ENCODE measurements at places on chromosomes 6 and 20.

- no peaks in the 10 kb centered on the region for H3K27me3 ChIP-seq
- H3K4me1 ChIP-seq, result no peaks in the 10 kb centered on the region
- no peak overlapping the region for H3K4me3 ChIP-seq
- H3K27ac ChIP-seq, result no peak overlapping the region
- no peaks in the 10 kb centered on the region for H3K36me3 ChIP-seq
Observed at GRCh38 chr6:168825226-168826077, 384.5 kb downstream of the SMOC2 start.

DNA sequence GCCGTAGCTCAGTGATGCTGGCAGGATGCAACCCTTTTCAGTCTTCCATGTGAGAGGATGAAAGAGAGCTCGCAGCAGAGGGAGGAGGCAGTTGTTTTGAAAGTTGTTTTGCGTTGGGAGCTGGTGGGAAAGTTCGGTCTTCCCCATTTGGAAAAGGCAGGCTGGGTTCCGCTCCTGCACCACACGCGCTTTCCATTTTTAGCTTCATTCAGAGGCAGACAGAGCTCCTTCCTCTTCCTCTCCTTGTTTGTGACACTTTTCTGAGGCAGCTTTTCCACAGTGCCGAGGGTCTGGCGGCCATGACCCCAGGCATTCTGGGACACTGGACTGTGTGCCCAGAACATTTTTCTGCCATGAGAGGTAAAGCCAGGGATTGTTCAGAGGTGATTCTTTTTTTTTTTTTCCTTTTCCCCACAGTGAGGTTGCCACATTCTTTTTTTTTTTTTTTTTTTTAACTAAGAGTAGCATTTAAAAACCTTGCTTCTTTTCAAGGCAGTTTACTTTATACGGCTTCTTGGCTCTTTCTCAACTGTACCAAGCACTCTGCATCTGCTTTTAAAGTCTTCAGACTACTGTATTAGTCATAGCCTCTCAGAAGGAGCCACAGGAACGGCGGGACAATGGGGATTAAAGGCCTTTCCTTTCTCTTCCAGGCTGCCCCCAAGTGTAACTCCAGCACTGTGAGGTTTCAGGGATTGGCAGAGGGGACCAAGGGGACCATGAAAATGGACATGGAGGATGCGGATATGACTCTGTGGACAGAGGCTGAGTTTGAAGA, 1.6 kb downstream of the PRDM1 start:
- H3K27me3 ChIP-seq, result peaks cover 2% of the 10 kb centered on the region
- peak overlapping the region; percentile 90 for H3K4me3 ChIP-seq
- no peak for DNase-seq
- H3K4me1 ChIP-seq, result peaks cover 78% of the 10 kb centered on the region
- peaks cover 52% of the 10 kb centered on the region for H3K36me3 ChIP-seq

DNA sequence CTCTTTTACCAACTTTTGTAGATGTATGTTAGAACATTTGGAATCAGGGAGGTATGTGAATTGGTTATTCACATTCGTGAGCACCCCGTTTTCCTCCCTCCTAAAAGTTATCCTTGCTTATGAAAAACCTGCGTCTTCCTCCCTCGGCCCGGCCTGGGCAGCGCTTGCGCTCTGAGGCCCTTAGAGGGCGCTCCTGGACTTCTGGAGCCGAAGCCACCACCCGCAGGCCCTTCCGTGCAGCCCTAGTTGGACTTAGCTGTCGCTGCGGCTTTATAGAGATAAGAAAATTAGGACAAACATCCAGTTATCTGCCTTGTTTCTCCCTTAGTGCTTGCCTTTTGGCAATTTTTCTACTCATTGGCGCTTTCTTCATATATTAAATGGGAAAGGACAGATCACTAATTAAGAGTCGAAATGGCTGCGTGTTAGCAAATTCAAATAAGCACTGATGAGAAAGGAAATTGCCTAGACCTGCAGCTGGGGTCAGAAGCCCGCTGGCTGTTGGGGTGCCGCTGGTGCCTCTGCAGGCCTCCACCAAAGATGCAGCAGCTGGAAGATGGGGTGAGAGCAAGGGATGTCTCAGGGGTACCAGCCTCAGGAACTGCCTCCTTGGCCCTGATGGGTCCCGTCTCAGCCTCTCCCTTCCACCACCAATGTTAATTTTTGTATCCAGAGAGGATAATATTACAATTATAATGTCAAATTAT, 5.2 kb downstream of the FNDC1 start:
- peaks cover 46% of the 10 kb centered on the region for H3K27me3 ChIP-seq
- H3K4me3 ChIP-seq, result no peak overlapping the region
- DNase-seq, result peak; percentile 82
- H3K27ac ChIP-seq, result no peak overlapping the region
- peaks cover 10% of the 10 kb centered on the region for H3K4me1 ChIP-seq

DNA sequence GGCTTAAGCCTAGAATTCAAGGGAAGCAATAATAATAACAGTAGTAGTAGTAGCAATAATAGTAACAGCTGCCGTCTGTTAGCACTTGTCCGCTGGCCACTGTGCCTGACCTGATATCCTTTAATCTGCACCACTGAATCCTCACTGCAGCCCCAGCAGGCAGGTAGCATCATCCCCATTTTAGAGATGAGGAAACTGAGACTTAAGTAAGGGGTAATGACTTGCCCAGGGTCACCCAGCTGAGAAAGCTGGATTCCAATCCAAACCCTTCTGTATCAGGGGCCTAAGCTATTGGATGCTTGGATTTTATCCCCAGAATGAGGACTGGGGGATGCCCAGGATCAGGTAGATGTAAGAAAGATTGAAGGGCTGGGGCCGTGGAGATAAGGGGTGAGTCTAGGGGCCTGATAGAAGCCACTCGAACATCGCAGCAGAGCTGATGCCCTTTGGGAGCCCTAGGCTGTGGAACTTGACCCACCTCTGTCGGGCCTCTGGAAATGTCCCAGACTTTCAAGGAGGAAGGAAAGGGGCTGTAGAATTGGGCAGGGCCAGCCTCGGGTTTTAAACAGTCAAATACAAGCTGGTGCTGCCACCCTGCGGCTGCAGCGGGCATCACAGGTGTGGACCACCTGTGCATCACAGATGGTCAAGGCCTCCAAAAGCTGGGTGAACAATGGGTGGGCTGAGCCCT, 102.1 kb upstream of the MYL9 start:
- H3K27me3 ChIP-seq, result peaks cover 1% of the 10 kb centered on the region
- peak overlapping the region; percentile 18 for H3K4me3 ChIP-seq
- H3K27ac ChIP-seq, result no peak overlapping the region

GRCh38 chr20:47546184-47547033, 44.7 kb downstream of the NCOA3 start:
- peaks cover 20% of the 10 kb centered on the region for H3K36me3 ChIP-seq
- H3K27ac ChIP-seq, result peak overlapping the region; percentile 19
- no peak overlapping the region for H3K4me3 ChIP-seq
- peaks cover 60% of the 10 kb centered on the region for H3K4me1 ChIP-seq
- H3K27me3 ChIP-seq, result no peaks in the 10 kb centered on the region
- no peak for DNase-seq

GRCh38 chr6:158801655-158802294, 17.4 kb downstream of the EZR start:
- H3K4me3 ChIP-seq, result no peak overlapping the region
- no peaks in the 10 kb centered on the region for H3K27me3 ChIP-seq
- peaks cover 89% of the 10 kb centered on the region for H3K4me1 ChIP-seq
- no peak overlapping the region for H3K27ac ChIP-seq
- DNase-seq, result no peak
- peaks cover 34% of the 10 kb centered on the region for H3K36me3 ChIP-seq

GRCh38 chr6:139940741-139941729, 566.6 kb upstream of the CITED2 start:
- DNase-seq, result no peak
- H3K27ac ChIP-seq, result no peak overlapping the region
- no peaks in the 10 kb centered on the region for H3K36me3 ChIP-seq
- H3K4me1 ChIP-seq, result no peaks in the 10 kb centered on the region

DNA sequence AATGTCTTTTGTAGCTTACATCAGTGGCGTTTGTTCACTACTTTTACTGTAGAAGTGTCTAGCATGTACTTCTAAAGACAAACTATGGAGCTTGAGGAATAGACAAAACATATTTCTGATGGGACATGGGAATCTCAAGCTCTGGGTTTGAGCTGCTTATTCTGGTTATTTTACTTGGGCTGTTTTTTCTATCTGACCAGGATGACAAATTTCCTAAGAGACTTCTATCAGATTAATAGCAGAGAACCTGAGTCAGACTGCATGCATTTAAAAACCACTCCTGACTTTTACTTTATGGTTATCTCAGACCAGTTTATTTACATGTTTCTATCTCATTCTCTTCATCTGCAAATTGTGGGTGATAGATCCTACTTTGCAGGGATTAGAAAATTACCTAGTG, 1282.3 kb upstream of the GJE1 start:
- H3K4me3 ChIP-seq, result no peak overlapping the region
- no peak for DNase-seq
- H3K4me1 ChIP-seq, result no peaks in the 10 kb centered on the region
- no peaks in the 10 kb centered on the region for H3K27me3 ChIP-seq
- H3K36me3 ChIP-seq, result no peaks in the 10 kb centered on the region

- peaks cover 57% of the 10 kb centered on the region for H3K36me3 ChIP-seq
- H3K4me3 ChIP-seq, result peak overlapping the region; percentile 84
- H3K27me3 ChIP-seq, result no peaks in the 10 kb centered on the region
- peak; percentile 48 for DNase-seq
- H3K4me1 ChIP-seq, result peaks cover 85% of the 10 kb centered on the region
Observed at GRCh38 chr6:111759331-111759835, 113.9 kb downstream of the FYN start.

DNA sequence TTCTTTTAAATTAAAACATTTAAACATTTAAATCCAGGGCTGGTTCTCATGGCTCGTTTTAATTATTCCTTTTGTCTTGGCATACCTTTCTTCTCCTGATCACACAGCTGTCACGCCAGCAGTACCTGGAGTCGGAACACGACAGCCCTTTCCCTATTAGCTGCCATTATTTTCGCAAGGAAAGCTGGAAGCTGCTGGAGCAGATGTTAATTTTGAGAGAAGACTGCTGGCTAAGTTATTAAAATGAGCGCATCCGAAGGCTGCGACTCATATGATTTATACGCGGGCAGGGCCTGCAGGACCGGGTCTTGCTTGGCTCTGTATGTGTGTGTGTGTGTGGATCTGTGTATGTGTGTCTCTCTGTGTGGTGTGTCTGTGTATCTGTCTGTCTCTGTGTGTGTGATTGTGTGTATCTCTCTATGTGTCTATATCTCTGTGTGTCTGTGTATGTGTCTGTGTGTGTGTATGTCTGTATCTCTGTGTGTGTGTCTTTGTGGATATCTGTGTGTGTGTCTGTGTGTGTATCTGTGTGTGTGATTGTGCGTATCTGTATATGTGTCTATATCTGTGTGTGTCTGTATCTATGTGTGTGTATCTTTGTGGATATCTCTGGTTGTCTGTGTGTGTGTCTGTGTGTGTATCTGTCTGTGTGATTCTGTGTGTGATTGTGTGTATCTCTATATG, 191.5 kb downstream of the CDH4 start:
- no peak overlapping the region for H3K4me3 ChIP-seq
- H3K27ac ChIP-seq, result no peak overlapping the region
- no peaks in the 10 kb centered on the region for H3K27me3 ChIP-seq
- no peak for DNase-seq

DNA sequence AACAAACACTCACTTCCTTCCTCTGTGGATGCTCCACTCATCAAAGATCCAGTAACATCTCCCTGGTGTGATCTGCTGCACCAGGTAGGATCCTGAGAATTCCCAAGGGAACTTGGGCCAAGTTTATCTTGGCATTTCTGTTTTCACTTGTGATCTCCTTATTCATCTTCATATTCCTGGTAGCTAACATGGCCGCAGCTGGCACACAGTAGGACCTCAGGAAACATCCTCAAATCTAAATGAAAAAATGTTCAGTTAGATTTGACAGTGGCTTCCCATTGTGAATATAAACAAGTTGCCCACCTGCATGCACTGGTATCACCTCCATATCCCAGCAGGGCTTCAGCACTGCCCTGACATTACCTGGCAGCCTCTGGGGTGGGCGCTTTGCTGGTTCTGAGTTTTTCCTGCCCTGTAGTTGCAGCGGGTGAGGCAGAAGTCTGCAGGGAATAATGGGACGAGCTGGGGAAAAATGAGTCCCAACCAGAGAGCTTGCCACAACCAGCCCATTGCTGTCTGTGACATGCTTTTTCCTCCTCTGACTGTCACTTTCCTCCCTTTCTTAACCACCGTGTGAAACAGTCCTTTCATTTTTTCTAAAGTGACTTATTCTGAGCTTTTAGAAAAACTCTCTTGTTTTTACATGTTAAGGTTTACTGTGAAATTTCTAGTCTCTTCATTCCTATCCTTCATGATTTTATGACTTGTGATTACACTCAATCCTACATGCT, 9.4 kb upstream of the DSTN start:
- no peaks in the 10 kb centered on the region for H3K36me3 ChIP-seq
- peak; percentile 52 for DNase-seq
- H3K4me3 ChIP-seq, result peak overlapping the region; percentile 4
- peak overlapping the region; percentile 69 for H3K27ac ChIP-seq
- peaks cover 38% of the 10 kb centered on the region for H3K4me1 ChIP-seq
- H3K27me3 ChIP-seq, result no peaks in the 10 kb centered on the region

- no peaks in the 10 kb centered on the region for H3K27me3 ChIP-seq
- H3K4me1 ChIP-seq, result no peaks in the 10 kb centered on the region
- no peak for DNase-seq
- H3K36me3 ChIP-seq, result peaks cover 2% of the 10 kb centered on the region
Observed at GRCh38 chr6:167932468-167933276, 64.8 kb upstream of the KIF25 start.
